ENCODE measurements at places on chromosomes 3 and 15. TPM values are rescaled to one million over a fixed set of nuclear protein-coding genes. Genes with fewer than 3 reads are reported as not detected.

DNA sequence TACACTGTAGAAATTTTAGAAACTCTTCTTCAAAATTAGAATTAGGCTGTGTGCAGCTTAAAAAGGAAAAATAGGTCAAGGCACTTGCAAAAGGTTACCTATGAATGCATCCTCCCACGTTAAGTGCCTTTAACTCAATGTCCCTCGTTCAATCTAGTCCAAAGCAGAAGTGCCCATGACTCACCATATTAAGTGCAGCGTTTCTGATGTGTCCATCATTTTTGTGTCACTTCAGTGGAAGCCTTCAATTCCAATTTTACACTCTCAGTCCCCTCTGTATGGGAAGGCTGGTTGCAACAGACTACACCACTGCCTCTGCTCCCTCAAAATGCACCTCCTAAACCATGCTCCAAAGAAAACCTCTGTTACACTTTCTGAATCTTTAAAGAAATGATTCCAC, 53.4 kb downstream of the FOXB1 start:
- no peak for DNase-seq

GRCh38 chr3:134287512-134287911, 36.9 kb upstream of the RYK start:
- no peak for DNase-seq

DNA sequence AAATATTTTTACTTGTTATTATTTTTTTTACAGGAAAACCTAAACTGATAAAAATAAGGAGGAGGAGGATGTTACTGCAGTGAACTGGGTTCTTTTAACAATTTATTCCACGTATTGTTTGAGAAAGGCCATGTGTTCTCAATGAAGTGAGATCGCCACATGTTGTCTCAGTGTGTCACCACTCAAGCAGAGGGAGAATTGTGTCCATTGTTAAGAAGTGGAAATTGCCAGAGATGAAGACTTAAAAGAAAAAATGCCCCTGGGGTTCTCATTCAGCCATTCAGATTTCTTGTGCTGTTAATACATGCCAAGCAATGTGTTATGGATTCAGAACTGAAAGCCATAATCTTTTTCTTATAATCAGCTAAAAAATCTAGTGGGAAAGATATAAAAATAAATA, 297.1 kb downstream of the NSUN3 start:
- DNase-seq: no peak

GRCh38 chr15:58483376-58483775, 51.6 kb downstream of the LIPC start:
- DNase-seq: no peak

DNA sequence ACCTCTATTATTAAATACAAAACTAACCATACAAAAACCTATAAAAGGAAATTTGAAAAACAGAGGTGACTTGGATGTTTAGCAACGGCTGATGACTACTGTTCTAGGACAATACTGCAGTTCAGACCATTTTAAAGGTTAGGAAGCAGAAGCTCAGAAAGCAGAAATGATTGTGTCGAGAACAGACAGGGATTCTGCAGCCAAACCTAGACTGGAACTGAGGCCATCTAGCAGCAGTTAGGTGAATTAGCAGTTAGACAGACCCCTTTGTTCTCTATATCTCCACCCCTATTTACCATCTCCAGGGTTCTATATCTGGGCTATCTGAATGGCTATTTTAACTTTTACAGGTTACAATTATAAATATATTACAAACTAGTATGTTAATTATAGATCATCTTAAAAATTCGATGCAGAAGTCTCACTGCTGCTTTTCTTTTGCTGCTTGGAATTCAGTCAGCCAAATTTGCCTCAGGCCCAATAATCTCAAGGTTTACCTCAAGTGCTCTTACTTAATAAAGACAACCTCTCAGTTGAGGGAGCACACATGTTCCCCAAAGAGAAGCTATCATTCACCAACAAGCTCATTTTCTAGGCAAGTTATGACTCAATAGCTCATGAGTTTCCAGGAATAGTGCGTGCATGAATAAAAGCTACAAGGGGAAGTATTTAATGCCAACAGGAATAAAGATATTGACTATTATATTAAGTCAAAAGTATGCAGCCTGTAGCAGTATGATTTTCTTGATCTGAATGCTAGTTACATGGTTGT, 9.3 kb upstream of the IL1RAP start:
- DNase-seq: peak; percentile 36

- DNase-seq: peak; percentile 25
These were observed 469 bp downstream of the MAP6D1 start for GRCh38 chr3:183824761-183825455.

DNA sequence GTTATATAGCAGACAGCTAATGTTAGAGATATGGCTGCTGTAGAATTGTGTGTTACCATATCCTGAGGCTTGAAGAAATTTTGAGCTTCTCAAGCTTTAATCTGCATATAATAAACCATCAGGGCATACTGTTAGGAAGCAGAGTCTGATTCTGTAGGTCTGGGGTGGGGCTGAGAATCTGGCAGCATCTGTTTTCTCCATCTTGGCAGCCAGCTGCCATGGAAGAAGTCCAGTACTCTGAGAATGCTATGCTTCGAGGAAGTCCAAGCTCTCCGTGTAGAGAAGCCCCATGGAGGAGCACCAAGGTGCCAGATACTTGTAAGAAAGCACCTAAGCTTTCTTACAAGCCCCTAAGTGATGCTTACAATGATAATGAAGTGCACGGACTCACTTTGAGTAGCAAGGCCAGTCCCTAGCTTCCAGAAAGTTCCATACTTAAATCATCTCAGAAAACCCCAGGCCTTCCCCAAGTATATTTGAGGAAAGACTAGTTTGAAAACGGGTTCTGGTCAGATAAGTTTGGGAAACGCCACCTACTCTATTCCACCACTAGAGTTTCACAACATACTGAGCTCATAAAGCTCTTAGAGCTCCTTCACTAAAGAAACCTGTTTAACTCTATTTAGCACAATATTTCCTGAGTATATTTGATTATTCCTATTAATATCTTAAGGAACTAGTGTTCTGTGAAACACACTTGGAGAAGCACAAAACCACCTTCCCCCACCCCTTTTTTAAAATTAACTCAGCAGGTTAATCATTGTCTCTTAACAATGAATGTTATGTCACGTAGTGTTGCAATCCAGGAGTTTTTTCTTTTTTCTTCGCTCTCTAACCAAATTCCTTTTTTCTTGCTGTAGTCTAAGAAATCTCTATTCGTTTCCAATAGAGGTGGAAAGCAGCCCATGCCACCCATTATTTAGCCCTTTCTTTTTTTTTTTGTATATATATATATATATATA, 59.9 kb upstream of the RASGRP1 start:
- no peak for DNase-seq

DNA sequence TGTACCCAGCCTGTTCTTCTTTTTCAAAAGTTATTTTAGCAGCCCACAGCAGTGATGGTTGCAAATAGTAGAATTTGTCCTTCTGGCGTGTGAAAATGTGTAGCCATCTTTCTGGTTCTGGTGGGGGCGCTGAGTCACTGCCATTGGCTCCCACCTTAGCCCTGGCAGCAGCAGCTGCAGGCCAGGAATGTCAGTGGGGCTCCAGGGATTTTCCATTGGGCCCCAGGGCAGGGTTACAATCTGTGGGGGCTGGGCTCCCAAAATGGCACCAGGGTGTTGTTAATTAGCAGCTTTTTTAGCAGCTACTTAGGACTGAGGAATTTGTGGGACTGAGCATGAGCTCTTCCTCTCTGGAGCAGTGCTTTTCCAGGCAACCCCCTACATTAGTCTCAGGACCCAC, 38.9 kb downstream of the TOPAZ1 start:
- DNase-seq: no peak

Gene FGF7
- 11.5 TPM for total RNA-seq

Gene TTC23
- total RNA-seq: 34.5 TPM
